ENCODE measurements at places on chromosomes 6 and 20. TPM values are rescaled to one million over a fixed set of nuclear protein-coding genes. Genes with fewer than 3 reads are reported as not detected.
A peak's percentile ranks its signal among the peaks of the same experiment; 100 is the strongest.

Gene BPIFB2
- not detected for total RNA-seq

Gene DDO
- 2.1 TPM for total RNA-seq

Gene RTF2
- total RNA-seq, result 96.1 TPM

Gene SCRT2
- not detected for total RNA-seq

Gene MPIG6B
- 0.54 TPM for total RNA-seq

Gene C20orf144
- total RNA-seq, result not detected

Gene SPAG4
- 3.5 TPM for total RNA-seq

DNA sequence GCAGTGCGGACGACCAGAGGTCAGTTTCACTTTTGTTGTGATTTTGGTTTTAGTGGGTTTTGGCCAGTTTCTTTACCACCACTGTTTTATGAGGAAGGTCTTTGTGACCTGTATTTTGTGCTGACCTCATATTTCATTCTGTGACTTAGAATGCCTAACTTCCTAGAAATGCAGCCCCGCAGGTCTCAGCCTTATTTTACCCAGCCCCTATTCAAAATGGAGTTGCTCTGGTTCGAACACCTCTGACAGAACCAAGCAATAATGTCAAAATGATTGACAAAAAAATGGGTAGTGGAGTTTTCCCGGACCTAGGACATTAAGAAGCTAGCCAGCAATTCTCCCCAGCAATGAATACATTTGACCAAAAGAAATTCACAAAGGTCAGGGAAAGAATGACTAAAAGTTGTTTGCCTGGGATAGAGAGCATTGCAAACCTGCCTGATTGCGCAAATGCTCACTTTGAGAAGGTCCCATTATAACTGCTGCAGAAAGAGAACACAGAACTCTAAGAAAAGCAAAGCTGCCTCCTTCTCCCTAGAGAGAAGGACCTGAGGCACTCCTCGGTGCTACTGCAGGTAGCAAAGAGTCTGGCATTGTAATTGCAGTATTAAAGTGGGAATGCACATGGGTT lies 288.8 kb downstream of the ADGB start:
- ATAC-seq, result no peak

DNA sequence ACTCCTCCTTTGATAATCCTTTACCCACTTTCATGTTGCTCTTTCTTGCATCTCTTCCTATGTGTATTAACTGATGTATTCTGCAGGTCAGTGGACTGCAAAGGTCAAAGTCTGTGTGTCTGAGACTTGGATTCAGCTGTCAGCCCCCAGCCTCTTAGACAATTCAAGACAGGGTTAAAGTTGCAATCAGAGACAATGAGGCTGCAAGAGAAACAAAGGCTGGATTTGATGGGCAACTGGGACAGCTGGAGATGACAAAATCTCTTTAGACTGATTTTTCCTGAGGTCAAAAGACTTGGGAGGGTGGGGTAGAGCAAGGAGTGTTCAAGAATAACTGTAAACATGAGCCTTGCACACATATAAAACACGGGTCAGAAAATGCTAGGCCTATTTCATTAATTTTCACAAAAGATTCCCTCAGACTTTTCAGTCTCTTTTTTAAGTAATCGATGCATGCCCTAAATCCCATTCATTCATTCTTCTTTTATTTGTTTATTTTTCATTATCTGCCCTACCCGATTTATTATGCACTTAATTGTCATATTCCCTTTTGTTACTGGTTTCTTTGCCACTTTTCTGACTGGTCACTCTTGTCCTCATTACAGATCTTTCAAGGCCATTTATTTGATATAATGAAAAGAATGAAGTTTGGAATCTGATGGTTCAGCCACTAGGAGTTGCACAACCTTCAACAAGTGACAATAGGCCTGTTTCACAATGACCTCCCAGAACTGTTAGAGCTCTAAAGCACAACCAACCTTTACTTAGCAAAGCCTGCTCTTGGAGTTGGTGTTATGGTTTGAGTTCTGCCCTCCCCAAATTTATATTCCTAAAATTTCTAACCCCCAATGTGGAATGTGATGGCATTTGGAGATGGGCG lies 33.8 kb upstream of the AKAP12 start:
- ATAC-seq, result no peak

DNA sequence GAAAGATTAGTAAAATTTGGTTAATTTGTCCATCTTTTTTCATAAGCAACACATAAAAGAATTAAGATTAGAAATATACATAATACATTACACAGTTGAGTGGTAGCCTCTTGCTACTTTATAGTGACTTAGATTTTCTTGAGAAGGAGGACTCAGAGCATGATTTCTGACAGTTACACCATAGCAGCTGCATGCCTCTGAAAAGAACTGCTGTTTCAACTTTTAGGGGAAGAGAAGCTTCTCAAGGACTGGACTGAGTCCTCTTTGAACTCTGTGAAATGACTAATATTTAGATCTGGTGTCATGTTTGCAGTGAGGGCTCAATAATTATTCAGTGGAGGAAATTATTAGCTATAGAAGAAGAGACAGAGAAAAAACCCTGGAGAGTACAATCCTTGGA lies 272.5 kb downstream of the BTBD9 start:
- ATAC-seq, result no peak

DNA sequence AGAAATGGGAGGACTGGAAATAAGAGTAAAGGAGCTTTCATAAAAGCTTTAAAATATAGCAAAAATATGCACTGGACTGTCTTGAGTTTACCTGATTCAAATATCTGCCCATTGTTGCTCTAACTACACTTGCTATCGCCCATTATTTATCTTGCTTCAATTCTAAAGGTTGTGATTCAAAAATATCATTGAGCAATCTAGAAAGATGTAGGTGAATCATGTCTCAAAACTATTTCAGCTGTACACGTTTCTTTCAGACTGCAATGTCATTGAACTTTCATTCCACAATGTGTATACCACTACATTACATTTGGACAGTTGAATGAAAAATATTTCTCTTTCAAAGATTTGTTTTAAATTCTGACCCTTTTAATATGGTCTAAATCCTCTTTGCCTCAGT lies 545.6 kb downstream of the BMP2 start:
- ATAC-seq, result no peak

DNA sequence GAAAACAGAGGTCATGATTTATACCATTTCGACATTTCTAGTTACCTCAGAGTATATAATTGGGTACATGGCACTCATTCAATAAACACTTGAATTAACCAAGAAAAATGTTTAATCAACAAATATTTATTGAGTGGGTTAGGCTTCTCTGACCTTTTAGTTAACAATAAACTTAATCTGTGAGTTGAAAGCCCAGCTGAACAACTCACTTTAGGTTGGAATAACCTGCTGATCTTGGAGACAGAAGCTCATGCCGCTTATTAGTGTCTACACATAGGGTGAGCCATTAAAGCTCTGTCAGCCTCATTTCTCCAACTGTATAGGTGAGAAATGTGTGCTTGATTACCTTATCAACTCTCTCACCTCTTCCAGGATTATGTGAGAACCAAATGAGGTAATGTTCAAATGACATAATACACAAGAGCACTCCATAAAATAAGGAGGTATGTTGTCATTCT lies 98.2 kb upstream of the DTNBP1 start:
- ATAC-seq, result no peak

GRCh38 chr6:7604003-7604402 lies 14.0 kb downstream of the SNRNP48 start:
- no peak for ATAC-seq

GRCh38 chr6:20400456-20401204 lies 1.0 kb upstream of the E2F3 start:
- ATAC-seq, result no peak

DNA sequence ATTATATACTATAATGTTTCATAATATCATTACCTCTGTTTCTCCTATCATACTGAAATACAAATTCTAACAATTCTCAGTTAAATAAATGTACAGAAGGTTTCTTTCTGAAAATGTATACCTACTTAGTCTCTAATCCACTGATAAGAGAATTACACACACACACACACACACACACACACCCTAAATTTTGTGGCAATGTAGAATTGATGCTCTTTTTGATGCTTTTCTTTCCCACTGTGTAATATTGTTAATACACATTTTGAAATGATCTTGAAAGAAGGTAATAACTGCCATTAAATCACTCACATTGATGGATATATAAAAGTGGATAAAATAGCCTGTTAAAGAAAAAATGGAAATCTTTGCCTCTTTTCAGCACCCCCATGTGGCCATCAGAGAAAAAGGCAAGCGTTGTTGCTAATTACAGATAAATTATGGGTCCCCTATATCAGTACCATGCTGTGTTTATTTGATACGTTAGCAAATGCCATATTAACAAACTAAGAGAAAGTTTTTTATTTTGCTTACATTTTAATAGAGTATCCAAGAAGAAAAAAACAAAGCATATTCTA lies 76.6 kb upstream of the VGLL2 start:
- ATAC-seq, result no peak

DNA sequence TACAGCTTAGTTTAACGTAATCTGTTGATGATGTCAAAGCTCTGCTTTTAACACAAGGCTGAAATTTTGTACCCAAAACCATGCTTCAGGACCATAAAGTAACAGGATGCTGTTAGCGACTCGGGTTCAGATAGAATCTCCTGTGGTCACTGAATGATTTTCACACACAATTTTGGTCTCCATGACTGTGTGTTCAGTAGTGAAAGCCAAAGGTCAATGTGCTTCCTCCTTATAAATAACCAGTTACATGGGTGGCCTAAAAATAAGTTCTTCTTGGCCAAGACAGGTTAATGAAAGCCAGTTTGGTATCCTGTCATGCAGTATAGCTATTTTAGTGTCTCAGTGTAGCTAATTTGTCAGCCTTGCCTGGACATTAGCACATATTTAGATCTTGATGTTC lies 19.1 kb upstream of the LOC128125822 start:
- no peak for ATAC-seq

DNA sequence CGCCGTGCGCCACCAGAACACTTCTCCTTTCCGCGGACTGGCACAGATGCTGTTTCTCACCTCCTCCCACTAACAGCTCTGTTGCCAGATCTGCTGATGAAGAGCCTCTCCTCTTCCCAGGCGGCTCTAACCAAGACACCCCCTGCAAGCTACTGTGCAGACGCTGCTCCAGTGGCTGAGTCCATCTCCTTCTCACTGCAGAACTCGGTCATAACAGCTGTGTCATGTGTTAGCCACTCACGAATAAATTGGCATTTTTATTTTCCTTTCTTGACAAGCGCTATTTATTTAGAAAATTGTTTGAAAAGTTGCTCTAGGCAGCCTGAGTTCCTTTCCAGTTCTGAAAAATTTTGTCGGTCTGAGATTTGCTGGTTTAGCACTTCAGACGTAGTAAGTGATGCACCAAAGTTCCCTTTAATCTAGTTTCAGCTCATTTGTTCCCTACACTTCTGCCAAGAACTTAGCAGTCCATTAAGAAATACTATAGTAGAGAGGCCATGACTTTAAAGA lies 12.8 kb upstream of the PLEKHG1 start:
- peak; percentile 36 for ATAC-seq

- no peak for ATAC-seq
Observed at GRCh38 chr6:39791311-39791710, 865 bp upstream of the DAAM2 start.

- no peak for ATAC-seq
Observed at GRCh38 chr6:77763124-77763523, 110.3 kb downstream of the MEI4 start.

DNA sequence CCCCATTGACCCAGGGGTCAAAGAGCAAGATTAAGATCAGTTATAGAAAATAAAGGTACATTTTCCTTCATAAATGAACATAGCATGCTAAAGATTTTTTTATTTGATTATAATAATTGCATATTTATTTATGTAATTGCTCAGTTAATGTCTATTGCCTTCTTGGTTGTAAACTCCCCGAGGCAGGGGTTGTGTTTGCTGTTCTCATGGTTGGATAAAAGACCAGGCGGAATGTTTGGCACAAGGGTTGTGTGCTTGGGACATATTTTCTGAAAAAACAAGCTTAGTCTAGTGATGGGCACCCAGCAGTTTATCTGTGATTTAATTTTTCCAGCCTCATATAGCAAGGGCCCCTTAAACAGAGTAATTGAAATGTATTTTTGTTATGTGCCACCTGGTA lies 47.5 kb upstream of the ZFP64 start:
- ATAC-seq, result no peak

DNA sequence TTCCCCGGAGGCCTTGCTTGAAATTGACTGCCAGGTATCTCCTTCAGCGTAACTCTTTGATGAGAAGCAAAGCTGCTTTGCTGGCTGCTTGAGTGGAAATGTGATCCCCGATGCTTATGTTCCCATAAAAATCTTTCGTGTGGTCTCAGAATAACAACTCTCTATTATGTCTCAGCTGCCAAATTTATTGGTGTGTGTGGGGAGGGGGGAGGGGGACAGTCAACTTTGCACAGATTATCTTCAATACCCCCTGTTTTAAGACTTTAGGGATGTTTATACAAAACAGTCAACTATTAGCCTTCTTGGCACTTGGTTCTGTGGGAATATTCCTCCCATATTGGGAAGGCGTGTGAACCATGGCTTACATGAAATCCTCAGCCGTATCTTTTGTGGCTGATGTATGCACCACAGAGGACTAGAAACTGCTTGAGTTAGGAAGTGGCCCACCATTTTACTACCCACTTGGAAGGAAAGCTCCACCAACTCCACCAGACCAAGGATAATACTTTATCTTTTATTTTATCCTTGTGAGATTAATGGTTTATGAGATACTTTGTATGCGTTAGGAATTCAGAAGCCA lies 101.5 kb upstream of the SLC24A3 start:
- no peak for ATAC-seq

DNA sequence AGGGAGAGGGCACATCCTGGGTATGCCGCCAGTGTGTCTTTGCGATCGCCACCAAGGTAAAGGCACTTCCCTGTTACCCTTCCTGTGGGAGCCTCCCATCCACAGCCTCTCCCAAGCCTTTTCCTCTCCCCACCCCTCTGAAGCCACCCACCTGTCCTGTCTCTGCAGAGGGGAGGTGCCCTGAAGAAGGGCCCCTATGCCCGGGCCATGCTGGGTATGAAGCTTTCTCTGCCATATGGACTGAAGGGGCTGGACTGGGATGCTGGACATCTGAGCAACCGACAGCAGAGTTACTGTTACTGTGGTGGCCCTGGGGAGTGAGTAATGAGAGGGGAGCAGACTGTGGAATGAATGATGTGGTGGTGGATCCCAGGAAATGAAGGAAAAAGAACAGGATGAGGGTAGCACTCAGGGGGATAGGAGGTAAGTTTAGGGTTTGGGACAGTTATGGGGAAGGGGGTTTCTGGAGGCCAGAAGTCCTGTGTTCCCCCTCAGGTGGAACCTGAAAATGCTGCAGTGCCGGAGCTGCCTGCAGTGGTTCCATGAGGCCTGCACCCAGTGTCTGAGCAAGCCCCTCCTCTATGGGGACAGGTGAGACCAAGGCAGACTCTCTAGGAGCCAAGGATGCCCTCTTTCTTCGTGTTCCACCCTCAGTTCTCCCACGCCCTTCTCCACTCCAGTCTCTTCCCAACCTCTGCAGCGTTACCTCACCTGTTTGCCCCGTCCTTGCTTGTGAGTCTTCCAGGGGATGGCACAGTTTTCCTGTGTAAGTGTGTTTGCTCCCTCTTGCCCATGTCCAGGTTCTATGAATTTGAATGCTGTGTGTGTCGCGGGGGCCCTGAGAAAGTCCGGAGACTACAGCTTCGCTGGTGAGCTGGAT lies 2.7 kb downstream of the PHF1 start:
- ATAC-seq, result no peak

- ATAC-seq, result no peak
Observed at GRCh38 chr20:45325371-45325770, 17.3 kb upstream of the MATN4 start.

- peak; percentile 70 for ATAC-seq
Observed at GRCh38 chr6:159168536-159169192, 536 bp upstream of the FNDC1 start.

- ATAC-seq, result no peak
Observed at GRCh38 chr6:39430446-39430845, 107.9 kb upstream of the KCNK16 start.

Data from gastroesophageal sphincter (tissue), 4 donors.